Tibial nerve (tissue), 4 donors: ENCODE measurements at places on chromosomes 2 and 18. TPM values are rescaled to one million over a fixed set of nuclear protein-coding genes. Genes with fewer than 3 reads are reported as not detected.
A peak's percentile ranks its signal among the peaks of the same experiment; 100 is the strongest.

GRCh38 chr2:148613231-148614013 is 31.1 kb upstream of the EPC2 start:
- no peaks in the 10 kb centered on the region for H3K27me3 ChIP-seq
- H3K4me3 ChIP-seq = no peak overlapping the region
- peak overlapping the region; percentile 49 for H3K27ac ChIP-seq
- no peak for DNase-seq
- peaks cover 31% of the 10 kb centered on the region for H3K4me1 ChIP-seq

The MALL gene
- 33.3 TPM for total RNA-seq

The GPR45 gene
- not detected for total RNA-seq

DNA sequence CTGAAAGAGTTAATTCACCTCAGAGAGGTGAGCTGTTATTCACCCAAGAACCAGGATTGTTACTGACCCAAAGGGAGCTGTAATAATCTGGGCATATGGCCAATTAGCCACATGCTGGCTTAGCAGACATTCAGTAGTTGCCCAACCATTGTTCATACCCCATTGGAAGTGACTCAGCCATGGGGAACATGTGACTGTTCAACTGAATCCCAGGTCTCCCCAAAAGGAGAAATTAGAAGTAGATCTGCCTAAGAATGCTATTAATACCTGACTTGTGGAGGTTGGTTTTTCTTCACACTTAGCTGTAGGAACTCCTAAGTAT is 272.6 kb upstream of the UBE2E3 start:
- H3K36me3 ChIP-seq = no peaks in the 10 kb centered on the region
- H3K27ac ChIP-seq = no peak overlapping the region
- no peak for DNase-seq

GRCh38 chr18:63683152-63683551 is 19.6 kb upstream of the SERPINB11 start:
- no peak overlapping the region for H3K4me3 ChIP-seq
- no peaks in the 10 kb centered on the region for H3K36me3 ChIP-seq

GRCh38 chr2:35080231-35080910 is 1275.2 kb upstream of the CRIM1 start:
- H3K27ac ChIP-seq = no peak overlapping the region
- no peaks in the 10 kb centered on the region for H3K4me1 ChIP-seq
- no peak for DNase-seq
- H3K4me3 ChIP-seq = no peak overlapping the region

GRCh38 chr18:56043641-56044061 is 455.7 kb upstream of the TCF4 start:
- DNase-seq = no peak
- H3K4me1 ChIP-seq = no peaks in the 10 kb centered on the region
- no peak overlapping the region for H3K4me3 ChIP-seq
- no peaks in the 10 kb centered on the region for H3K36me3 ChIP-seq
- H3K27ac ChIP-seq = peak overlapping the region; percentile 5

GRCh38 chr18:5155218-5155906 is 41.7 kb downstream of the AKAIN1 start:
- no peak overlapping the region for H3K4me3 ChIP-seq
- DNase-seq = no peak
- no peaks in the 10 kb centered on the region for H3K4me1 ChIP-seq
- no peak overlapping the region for H3K27ac ChIP-seq
- no peaks in the 10 kb centered on the region for H3K36me3 ChIP-seq
- no peaks in the 10 kb centered on the region for H3K27me3 ChIP-seq

GRCh38 chr2:230913406-230914143 is 11.5 kb downstream of the GPR55 start:
- H3K27ac ChIP-seq = no peak overlapping the region
- H3K27me3 ChIP-seq = no peaks in the 10 kb centered on the region
- no peak overlapping the region for H3K4me3 ChIP-seq
- no peak for DNase-seq
- no peaks in the 10 kb centered on the region for H3K36me3 ChIP-seq

The RPE gene
- total RNA-seq = 42.0 TPM

- no peak overlapping the region for H3K27ac ChIP-seq
- H3K27me3 ChIP-seq = no peaks in the 10 kb centered on the region
- no peaks in the 10 kb centered on the region for H3K36me3 ChIP-seq
- no peak overlapping the region for H3K4me3 ChIP-seq
- DNase-seq = no peak
Measured at GRCh38 chr2:201854221-201854801, 48.0 kb downstream of the CDK15 start.

DNA sequence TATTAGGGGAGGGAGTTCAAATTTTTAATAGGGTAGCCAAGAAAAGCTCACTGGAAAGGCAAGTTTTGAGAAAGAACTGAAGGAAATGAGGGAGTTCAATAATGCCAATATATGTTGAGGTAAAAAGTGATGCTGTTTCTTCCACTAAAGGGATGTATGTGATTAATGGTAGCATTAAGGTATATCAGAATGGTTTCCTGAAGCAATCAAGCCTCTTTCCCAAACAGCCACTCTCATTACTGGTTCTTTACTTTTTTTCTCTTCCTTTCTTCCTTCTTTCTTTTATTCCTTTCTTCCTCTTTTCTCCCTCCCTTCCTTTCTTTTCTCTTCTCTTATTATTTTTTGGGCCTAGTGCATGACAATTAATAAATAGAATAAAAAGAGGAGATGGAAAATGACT is 433.5 kb downstream of the SATB2 start:
- no peak overlapping the region for H3K4me3 ChIP-seq
- no peaks in the 10 kb centered on the region for H3K4me1 ChIP-seq
- H3K36me3 ChIP-seq = no peaks in the 10 kb centered on the region
- no peak overlapping the region for H3K27ac ChIP-seq
- no peaks in the 10 kb centered on the region for H3K27me3 ChIP-seq
- no peak for DNase-seq

- no peaks in the 10 kb centered on the region for H3K4me1 ChIP-seq
- H3K4me3 ChIP-seq = no peak overlapping the region
- no peaks in the 10 kb centered on the region for H3K27me3 ChIP-seq
- peaks cover 74% of the 10 kb centered on the region for H3K36me3 ChIP-seq
- H3K27ac ChIP-seq = no peak overlapping the region
Measured at GRCh38 chr2:96591494-96591893, 46.6 kb downstream of the KANSL3 start.

The KIF1A gene
- total RNA-seq = 31.9 TPM

The IMPA2 gene
- 40.2 TPM for total RNA-seq

DNA sequence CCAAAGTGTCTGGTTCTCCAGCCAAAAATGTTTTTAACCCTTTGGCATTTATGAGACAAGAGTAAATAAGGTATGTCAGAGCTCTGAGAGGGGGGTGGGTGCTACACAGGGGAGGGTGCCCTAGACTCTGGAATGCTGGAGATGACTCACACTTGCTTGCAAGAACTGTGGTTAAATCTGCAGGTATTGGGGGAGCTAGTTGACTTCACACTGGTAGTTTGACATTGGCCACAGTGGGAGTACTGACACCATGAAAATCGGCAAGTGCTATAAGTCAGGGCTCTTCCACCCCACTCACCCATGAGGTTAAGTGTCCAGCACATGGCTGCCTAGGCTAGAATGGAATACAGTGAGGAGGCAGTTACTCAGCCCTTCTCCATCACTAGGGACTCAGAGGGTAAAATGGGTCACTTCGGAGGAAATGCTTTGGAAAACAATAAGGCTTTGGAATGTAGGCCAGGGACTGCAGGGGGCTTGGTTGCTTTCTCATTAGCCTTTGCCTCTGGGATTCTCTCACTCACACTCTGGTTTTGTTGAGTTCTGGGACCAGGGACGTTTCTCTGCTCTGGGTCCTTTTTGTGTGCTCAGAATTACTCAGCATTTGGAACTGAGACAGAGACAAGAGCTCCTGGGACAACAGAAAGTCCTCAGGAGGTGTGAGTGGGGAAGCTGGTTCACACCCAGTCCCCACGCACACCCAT is 91.6 kb downstream of the ACKR3 start:
- no peak for DNase-seq
- H3K27me3 ChIP-seq = no peaks in the 10 kb centered on the region
- H3K4me1 ChIP-seq = peaks cover 36% of the 10 kb centered on the region
- no peaks in the 10 kb centered on the region for H3K36me3 ChIP-seq
- no peak overlapping the region for H3K4me3 ChIP-seq
- peak overlapping the region; percentile 70 for H3K27ac ChIP-seq

The ZSWIM2 gene
- total RNA-seq = not detected

DNA sequence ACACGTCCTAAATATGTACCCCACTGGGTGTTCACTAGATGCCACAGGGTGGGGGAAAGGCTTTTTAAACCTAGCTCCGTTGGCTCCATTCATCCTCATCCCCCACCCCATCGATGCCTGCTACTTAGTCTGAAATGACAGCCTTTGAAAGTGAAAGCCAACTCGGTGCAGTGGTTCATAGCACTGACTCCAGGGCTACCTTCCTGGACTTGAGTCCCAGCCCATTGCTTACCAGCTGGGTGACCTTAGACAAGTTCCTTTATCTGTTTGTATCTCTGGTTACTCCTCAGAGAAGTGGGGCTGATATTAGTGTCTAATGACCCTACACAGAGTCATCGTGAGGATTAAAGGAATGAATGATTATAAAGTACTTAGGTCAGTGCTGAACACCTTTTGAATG is 24.4 kb downstream of the EHD3 start:
- H3K4me3 ChIP-seq = no peak overlapping the region
- peaks cover 64% of the 10 kb centered on the region for H3K36me3 ChIP-seq

DNA sequence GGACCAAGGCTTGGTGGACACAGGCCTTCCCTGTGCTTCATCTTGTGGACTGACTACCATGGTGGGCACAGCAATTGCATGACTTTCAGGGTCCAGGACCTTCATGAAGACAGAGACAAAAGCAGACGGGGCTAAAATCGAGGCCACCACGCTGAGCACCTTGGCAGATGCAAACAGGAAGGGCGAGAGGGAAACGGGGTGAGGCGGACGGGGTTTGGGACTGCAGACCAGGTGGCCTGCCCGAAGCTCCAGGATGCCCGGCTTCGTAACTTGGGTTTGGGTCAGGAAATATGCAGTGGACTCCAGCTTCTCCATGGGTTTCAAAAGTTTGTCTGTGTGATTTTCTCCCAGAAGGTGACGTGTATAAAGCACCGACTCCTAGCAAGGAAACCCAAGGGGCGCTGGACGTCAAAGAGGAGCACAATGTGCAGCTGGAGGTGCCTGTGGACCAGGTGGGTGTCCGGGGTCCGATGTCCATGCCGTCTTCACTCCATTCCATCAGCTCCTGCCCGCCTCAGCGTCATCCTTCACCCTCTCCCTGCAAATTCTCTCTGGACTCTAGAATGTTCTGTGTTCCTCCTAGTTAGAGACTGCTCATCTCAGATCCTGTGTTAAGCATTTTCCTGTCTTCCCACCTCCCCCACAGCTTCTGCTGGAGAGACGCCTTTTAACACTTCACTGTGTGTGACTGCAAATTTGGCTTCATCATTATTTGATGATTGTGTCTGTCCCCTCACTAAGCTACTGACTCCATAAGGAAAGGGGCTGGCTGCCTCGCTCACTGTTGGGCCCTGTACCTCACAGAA is 65.8 kb downstream of the DCDC2C start:
- no peak overlapping the region for H3K4me3 ChIP-seq
- H3K36me3 ChIP-seq = no peaks in the 10 kb centered on the region
- H3K27me3 ChIP-seq = no peaks in the 10 kb centered on the region
- DNase-seq = no peak
- H3K4me1 ChIP-seq = no peaks in the 10 kb centered on the region
- H3K27ac ChIP-seq = no peak overlapping the region

- DNase-seq = no peak
- no peaks in the 10 kb centered on the region for H3K36me3 ChIP-seq
- H3K27ac ChIP-seq = no peak overlapping the region
- H3K4me1 ChIP-seq = no peaks in the 10 kb centered on the region
- H3K27me3 ChIP-seq = no peaks in the 10 kb centered on the region
- H3K4me3 ChIP-seq = no peak overlapping the region
Measured at GRCh38 chr2:192151853-192152252, 42.9 kb downstream of the TMEFF2 start.

GRCh38 chr2:52539026-52539970 is 1228.3 kb upstream of the CHAC2 start:
- no peak for DNase-seq
- no peaks in the 10 kb centered on the region for H3K36me3 ChIP-seq
- H3K27me3 ChIP-seq = no peaks in the 10 kb centered on the region
- no peak overlapping the region for H3K4me3 ChIP-seq
- H3K4me1 ChIP-seq = no peaks in the 10 kb centered on the region

- no peaks in the 10 kb centered on the region for H3K4me1 ChIP-seq
- H3K27me3 ChIP-seq = no peaks in the 10 kb centered on the region
- H3K27ac ChIP-seq = no peak overlapping the region
Measured at GRCh38 chr2:212914392-212914791, 237.0 kb downstream of the IKZF2 start.

The TEX44 gene
- not detected for total RNA-seq

The CPO gene
- total RNA-seq = 0.63 TPM

DNA sequence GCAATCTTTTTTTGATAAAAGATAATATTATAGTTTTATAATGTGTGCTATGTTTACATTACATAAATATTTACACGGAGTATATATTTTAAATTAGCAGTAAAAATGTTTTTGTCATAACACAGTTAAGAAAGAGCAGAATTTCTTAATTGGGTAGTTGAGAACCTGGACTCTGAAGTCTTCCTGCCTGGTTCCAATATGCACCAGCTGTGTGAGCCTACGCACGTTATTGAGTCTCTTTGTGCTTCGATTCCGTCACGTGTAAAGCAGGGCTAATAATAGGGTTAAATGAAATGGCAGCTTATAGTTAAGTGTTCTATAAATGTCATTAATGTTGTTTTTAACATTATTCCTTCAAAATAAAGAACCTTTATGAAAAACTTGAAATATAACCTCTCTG is 1.2 kb upstream of the CCDC88A start:
- H3K36me3 ChIP-seq = no peaks in the 10 kb centered on the region
- H3K4me3 ChIP-seq = peak overlapping the region; percentile 71
- H3K4me1 ChIP-seq = no peaks in the 10 kb centered on the region
- no peak for DNase-seq

DNA sequence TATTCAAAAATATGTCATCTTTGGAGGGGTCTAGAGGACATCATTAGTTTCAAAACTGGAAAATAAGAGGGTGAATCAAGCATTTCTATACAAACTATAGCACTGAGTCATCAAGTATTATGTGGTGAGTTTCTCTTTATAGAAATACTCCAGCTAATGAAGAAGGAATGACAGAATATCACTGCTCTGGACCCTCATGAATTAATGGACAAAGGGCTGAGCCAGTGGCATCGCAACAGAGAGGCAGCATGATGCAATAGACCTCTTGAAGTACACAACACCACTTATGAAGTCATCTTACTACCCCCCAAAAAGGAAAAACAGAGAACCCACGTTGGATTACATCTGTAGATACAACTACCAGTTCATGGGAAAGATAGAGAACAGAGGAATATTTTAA is 27.4 kb upstream of the EIF2AK3 start:
- no peak overlapping the region for H3K27ac ChIP-seq
- no peak for DNase-seq

- H3K27me3 ChIP-seq = no peaks in the 10 kb centered on the region
- H3K27ac ChIP-seq = peak overlapping the region; percentile 76
- H3K4me1 ChIP-seq = peaks cover 20% of the 10 kb centered on the region
- H3K4me3 ChIP-seq = no peak overlapping the region
Measured at GRCh38 chr2:85578243-85579180, 1.1 kb downstream of the VAMP8 start.

The OR6B2 gene
- total RNA-seq = 5.7 TPM

GRCh38 chr18:56988022-56988421 is 158.9 kb upstream of the BOD1L2 start:
- no peaks in the 10 kb centered on the region for H3K4me1 ChIP-seq
- H3K27ac ChIP-seq = no peak overlapping the region
- H3K27me3 ChIP-seq = no peaks in the 10 kb centered on the region
- H3K36me3 ChIP-seq = no peaks in the 10 kb centered on the region
- H3K4me3 ChIP-seq = no peak overlapping the region
- no peak for DNase-seq
